ENCODE measurements at places on chromosomes 7 and 10.

GRCh38 chr10:50578949-50579348, 44.8 kb downstream of the SGMS1 start:
- no peak for DNase-seq

- no peak for DNase-seq
These were observed 75.2 kb downstream of the PRLHR start for GRCh38 chr10:118520116-118520742.

- no peak for DNase-seq
These were observed 105.2 kb downstream of the DKK1 start for GRCh38 chr10:52419281-52419680.

- no peak for DNase-seq
These were observed 2.3 kb upstream of the SEMA3C start for GRCh38 chr7:80921130-80921529.

DNA sequence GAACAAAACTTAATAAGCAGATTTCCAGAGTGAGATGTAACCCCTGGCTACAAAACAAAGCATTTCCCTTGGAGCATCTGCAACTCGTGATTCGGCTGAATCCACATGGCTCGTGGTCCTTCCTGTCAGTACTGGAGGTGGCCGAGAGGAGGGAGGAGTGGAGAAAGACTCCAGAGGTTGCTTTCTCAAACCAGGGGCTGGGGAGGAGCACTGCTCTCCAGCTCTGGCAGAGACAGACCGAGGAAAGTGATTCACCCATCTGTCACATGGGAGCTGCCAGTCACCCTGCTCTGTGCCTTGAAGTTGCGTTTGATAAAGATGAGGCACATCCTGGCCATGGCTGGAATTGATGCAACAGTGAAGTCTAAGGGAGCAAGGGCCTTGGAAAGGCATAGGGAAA, 72.7 kb downstream of the COL13A1 start:
- DNase-seq: no peak

Measured in NCI-H1417 (cell line).